ENCODE measurements at places on chromosomes 1 and 21.
A peak's percentile ranks its signal among the peaks of the same experiment; 100 is the strongest.

GRCh38 chr1:219443763-219444162 lies 169.1 kb downstream of the ZC3H11B start:
- DNase-seq, result no peak

DNA sequence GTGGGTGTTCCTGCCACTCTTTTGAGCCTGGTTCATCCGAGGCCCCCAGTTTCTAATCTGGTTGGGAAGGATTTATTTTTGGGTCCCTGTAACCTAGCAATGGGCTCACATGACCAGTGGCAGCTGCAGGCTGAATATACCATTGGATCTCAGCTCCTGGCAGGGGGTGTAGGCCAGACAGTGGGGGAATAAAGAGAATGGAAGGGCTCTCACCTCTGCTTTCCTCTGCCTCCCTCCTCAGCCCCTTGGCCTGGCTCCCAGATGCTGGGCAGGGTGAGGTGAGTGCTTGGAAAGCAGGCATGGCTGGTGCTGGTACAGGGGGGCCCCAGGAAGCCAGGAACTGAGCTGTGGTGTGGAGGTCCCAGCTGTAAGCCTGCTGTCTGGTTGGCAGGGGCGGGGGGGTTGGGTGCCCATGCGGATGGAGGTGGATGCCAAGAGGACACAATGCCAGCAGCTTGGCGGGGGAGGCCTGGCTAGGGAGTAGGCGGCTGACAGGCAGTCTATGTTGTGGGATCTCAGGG lies 3.6 kb upstream of the GPR61 start:
- DNase-seq, result peak; percentile 20

- no peak for DNase-seq
Observed at GRCh38 chr1:53619367-53620060, 119.5 kb downstream of the GLIS1 start.

DNA sequence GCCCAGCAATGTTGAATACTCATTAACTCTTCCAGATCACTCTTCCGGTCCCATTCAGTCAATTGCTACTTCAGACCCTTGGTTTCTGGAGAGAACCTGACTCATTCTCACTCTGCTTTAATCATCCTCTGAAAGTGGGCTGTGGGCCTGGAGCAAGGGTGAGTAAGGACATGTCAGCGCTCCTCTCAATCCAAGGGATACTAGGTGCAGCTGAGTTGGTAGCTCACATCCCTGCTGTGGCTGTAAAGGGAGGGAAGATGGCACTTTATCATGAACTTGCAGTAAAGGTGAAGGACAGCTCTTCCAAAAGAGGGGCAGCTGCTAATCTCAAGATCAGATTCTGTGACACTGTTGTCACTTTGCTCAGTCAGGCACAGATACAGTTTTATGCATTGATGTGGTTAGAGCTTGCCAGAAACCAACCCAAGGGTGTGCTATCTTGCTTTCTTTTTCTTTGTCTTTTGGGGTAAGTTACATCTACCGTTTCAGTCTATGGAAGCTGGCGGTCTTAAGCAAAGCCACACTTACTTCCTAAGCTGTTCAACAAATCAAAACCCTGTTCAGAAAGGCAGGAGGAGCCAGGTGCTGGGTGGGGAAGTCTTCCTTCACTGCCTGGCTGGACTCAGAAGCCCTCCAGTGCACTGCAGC lies 26.5 kb upstream of the NTPCR start:
- no peak for DNase-seq

GRCh38 chr1:28417441-28417922 lies 47.9 kb downstream of the PHACTR4 start:
- no peak for DNase-seq

DNA sequence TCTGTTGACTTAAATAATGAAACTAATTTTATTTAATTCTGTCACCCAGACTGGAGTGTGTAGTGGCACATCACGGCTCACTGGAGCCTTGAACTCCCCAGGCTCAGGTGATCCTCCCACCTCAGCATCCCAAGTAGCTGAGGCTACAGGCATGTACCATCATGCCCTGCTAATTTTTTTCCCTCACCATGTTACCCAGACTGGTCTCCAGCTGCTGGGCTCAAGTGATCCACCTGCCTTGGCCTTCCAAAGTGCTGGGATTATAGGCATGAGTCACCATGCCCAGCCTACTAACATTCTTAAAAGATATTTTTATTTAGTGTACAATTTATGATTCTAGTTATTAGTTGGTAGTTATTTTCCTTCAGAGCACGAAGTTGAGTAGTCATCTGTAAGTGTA lies 49.5 kb downstream of the NRDC start:
- DNase-seq, result no peak

DNA sequence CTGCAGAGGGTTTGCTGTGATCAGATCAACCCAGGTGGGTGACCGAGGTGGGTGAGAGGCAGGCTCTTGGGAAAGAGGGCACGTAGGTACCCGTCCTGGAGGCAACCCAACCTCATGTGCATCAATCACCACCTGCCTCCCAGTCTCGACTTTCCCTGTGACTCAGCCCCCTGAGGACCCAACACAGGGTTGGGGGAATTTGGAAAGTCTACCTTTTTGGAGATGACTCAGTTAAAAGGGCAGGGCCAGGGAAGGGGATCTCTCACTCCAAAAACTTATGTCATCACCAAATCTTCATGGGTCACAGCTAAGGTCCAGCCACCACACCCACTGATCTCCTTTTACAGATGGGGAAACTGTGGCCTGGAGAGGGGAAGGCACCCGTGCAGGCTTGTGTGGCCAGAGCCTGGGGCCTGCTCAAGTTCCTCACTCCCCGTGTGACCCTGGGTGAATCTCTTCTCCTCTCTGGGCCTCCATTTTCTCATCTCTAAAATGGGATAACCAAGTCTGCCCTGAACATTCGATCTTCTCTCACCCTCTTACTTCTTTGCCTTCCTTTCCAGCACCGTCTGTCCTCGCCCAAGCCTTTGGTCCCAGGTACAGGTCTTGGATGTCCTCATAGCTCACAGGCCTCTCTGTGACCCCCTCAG lies 34.6 kb upstream of the WNT4 start:
- DNase-seq, result no peak

DNA sequence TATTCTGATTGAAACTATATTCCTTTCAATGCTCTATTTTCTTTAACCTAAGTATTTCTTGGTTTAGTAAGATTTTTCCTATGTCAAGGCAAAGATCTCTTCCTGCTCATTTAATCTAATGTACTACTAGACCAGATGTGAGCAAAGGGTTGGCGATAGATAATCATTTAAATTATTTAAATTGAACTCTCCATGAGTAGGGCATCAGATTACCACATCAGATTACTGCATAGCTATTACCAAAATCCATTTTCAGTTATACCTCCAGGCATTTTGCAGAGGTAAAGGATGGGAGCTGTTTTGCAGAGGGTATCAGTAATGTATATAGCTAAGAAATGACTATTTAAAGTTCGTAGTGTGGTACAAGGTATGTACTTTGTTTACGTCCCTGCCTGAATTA lies 607.9 kb downstream of the PTPRC start:
- DNase-seq, result no peak

GRCh38 chr1:110112143-110112542 lies at the start of gene UBL4B:
TSS of gene UBL4B (plus strand) at chr1:110112443. CDS start at chr1:110112535, 92 bp downstream.
- no peak for DNase-seq

GRCh38 chr1:40857737-40858136 lies 4.4 kb downstream of the CITED4 start:
- DNase-seq, result no peak

- no peak for DNase-seq
Observed at GRCh38 chr1:60173006-60173405, 99.4 kb upstream of the C1orf87 start.

- DNase-seq, result no peak
Observed at GRCh38 chr21:33069994-33070743, at the start of gene OLIG1. TSS of gene OLIG1 (plus strand) at chr21:33070141. CDS start at chr21:33070247, 106 bp downstream.

DNA sequence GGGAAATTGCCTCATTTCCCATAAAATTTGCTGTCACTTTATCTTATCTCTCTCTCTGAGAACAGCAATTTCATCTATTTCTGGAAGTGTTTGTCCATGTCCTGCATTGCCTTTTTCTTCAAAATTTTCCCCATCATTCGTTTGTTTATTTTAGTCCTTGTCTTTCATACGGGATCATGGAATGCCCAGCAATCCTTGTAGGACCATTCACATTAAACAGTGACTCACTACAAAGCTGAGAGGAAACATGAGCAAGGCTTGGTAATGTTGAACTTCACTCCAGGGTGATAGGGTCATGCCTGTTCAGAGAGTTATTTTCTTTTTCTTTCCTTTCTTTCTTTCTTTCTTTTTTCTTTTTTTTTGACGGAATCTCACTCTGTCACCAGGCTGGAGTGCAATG lies 32.2 kb upstream of the HNRNPU start:
- DNase-seq, result peak; percentile 11

GRCh38 chr1:184399192-184399847 lies 12.5 kb downstream of the C1orf21 start:
- DNase-seq, result no peak

DNA sequence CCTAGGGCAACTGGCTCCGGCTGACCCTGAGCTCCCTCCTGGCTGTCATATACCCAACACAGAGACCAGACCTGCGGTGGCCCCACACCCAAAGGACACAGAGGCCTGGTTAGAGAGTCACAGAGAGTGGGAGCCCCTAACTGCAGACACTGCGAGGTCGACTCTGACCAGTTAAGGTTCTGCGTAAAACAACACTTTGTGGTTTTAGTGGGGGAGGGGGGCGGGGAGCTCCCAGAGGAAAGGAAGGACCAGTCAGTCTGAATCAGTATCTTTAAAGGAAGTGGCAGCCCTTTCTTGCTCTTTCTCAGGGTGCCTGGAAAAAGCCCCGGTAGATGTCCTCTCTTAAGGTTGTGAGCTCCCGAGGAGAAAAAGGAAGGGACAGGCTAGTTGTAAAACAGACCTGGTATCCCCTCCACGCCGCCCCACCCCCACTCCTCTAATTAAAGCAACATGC lies 2.4 kb downstream of the SSBP3 start:
- DNase-seq, result no peak

DNA sequence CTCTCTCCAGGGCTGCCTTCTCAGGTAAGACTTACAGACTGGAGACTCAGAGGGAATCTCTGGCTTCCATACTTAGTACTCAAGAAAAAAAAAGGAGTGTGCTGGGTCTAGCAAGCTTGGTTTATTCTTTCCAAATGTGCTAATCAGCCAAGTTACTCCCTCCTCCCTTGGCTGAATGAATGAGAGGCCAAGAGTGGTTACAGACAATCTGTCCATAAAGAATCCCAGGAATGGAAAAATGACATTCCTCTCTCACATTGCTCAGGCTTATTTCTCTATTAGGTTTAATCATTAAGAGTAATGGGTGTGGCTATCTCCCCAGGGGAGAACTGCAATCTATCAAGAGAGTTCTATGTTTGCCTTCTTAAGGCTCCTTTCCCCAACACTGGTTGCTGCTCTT lies 547.3 kb upstream of the PLXNA2 start:
- no peak for DNase-seq

GRCh38 chr1:235843461-235843961 lies 23.2 kb downstream of the LYST start:
- peak; percentile 58 for DNase-seq

- peak; percentile 14 for DNase-seq
Observed at GRCh38 chr1:213162338-213162737, 111.3 kb downstream of the RPS6KC1 start.

- DNase-seq, result no peak
Observed at GRCh38 chr1:228542981-228543380, 55.8 kb downstream of the RNF187 start.

GRCh38 chr1:153478692-153479618 lies 18.5 kb upstream of the S100A7 start:
- no peak for DNase-seq

DNA sequence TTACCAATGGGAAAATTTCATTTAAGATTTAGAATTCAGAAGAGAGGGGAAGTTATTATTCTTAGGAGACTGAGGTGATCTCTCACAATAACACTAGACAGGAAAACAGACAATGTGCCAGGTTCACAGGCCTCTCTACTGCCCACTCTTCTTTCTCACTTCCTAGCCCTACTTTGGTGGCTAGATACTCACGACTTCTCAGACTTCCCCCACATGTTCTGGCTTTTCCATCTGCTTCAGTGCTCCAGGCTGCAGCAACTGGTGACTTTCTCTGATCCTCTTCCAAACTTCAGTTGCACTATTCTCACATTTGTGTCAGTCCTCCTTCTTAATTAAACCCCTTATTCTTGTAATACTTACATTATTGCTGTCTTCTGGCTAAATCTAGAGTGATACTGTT lies 208.7 kb upstream of the KCTD3 start:
- no peak for DNase-seq

DNA sequence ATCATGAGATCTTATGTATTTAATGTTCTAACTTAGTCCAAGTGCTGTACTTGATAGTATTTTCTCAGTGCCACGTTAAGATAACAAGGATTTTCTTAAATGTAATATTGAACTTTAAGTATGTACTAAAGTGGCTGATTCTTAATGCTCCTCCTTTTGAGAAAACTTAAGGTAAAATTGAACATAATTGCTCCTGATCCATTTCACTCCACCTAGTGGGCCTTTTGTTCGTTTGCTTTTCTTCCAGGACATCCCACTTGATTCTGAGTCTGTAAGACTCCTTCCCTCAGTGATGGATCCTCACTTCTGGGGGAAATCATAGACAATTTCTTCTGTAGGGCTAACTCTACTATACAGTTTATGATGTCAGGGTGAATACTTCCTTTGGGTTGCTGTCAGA lies 173.1 kb downstream of the LMO4 start:
- no peak for DNase-seq

DNA sequence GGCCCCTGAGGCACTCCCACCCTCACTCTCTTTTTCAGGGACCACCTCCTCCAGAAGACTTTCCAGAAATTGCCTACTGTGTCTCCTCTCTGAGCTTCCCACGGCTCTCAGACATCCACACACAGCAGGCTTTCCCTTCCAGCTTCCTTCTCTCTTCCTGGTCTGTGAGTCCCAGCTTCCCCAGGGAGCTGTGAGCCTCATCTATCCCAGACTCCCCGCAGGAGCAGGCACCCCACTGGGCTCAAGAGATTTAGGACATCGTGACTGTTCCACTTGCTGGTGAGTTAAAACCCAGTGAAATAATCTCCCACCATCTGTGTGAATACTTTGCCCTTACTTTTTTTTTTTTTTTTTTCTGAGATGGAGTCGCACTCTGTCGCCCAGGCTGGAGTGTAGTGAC lies 22.0 kb upstream of the PRELP start:
- no peak for DNase-seq

- DNase-seq, result no peak
Observed at GRCh38 chr1:196063952-196064351, 544.3 kb downstream of the KCNT2 start.

DNA sequence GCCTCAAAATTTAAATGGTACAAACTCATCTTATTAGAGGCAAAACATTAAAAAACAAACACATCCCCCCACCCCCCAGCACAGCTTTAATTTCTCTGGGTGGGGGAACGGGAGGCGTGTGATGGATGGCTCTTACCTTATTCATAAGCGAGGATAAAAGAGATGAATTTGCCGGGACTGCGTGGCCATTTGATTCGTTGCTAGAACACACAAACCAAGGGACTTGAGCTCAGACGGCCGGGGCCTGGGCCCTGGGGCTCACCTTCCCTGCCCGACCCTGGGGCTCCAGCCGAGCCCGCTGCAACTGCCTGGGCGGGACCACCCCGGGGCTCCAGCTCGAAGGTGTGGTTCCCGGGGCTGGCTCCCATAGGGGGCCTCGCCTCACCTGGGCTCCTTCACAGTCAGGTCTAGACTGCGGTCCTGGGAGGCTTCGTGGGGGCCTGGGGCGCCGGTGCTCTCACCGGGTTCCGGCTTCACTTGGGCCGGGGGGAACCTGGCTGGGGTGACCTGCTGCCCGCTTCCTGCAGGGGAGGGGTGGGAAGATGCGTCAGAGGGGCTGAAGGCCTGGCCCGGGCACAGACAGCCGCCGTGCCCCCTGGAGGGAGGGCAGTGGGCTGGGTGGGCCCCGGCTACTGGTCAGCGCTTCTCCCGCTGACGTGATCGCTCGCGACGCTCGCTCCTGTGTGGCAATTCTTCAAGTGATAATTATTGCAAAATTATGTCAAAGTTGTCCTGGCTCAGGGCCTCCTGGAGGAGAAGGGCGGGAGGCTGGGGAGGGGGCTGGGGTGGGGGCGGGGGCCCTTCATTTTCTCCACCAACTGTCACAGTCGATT lies 145.7 kb downstream of the CASZ1 start:
- DNase-seq, result no peak
